NCI-H460 (cell line): ENCODE measurements at places on chromosomes 3 and 15.

DNA sequence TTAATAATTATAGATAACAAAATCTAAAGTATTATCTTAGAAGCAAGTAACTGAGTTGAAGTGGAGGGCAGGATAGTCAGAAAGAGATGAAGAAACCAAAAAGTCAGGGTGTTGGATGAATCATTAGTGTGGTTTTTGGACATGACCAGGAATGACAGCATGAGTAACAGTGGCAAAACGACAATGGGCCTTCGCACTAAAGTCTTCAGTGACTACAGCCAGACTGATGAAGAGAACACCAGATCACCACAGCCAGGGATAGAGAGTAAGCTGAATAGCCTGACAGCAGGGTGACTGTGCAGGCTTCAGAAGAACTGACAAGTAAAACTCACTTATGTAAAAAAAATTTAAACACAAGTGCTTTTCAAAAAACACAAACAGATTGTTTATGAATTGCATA, 96.0 kb upstream of the MELTF start:
- no peak for DNase-seq

DNA sequence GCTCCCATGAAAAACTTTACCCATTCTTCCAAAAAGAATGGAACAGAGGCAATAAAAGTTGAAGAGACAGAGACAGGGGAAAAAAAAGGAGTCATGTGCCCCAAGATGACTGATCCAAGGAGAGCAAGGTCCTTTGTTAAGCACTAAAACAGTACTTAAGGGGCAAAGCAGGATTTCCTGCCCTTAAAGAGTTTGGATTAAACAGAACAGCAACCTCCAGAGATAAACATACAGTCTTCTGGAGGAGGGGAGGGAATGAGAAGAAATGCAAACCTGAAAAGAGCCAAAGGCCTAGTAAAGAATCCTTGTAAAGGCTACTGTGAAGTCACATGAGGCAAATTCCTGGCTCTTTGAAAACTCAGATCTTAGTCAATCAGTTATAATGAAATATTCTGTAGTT, 38.2 kb downstream of the SHQ1 start:
- no peak for DNase-seq

DNA sequence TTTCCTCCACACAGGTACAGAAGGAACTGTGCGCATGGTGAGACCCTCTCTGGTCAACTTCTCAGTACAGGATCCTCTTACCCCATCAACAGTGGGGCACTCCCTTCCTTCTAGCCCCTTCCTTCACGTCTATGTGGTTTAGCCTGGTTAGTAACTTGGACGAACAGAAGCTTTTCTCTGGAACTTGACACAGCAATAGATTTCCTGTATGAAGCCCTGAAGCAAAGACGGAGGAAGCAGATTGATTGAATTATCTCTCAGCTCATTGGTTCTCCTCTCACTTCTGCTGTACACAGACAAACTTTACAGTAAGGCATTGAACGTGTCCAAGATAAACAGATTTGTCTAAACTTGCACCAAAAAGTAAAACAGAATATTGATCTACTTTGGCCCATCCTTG, at the start of gene CD200R1:
CD200R1 (minus strand) TSS at position 210 of the 400 bp plus-strand sequence. CDS start 246 bp downstream, outside the sequence.
- no peak for DNase-seq

- no peak for DNase-seq
These were observed 60.7 kb downstream of the EXOG start for GRCh38 chr3:38556640-38557358.

DNA sequence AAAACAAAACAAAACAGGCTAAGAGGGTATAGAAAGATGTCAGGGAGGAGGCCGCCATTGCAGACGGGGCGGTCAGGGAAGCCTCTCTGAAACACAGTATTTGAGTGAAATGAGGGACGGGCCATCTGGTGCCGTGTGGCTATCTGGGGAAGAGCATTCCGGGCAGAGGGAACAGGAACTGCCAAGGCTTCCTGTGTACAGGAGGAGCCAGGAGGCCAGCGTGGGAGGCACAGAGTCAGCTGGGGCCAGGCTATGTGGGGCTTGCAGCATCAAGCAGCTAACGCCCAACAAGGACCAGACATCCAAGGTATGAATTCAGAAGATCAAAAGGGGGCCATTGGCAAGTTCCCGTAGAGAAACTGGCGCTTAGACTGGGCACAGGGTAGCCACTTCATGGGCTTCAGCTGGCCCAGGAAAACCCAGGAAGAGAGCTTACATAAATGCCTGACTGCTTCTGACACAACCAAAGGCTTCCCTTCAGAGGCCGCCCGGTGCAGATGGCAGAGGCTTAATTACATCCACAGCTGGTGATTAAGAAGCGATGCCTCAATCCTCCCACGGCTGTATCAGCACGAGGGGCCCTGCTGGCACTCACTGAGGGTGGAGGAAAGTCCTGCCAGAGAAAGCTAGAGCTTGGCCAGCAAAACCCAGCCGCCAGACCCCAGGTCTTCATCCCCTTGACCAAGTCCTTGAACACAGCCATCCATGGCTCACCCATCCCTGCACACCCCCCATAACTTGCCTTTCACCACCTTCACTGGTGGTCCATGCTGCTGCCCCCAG, 144.9 kb downstream of the MEGF11 start:
- no peak for DNase-seq

DNA sequence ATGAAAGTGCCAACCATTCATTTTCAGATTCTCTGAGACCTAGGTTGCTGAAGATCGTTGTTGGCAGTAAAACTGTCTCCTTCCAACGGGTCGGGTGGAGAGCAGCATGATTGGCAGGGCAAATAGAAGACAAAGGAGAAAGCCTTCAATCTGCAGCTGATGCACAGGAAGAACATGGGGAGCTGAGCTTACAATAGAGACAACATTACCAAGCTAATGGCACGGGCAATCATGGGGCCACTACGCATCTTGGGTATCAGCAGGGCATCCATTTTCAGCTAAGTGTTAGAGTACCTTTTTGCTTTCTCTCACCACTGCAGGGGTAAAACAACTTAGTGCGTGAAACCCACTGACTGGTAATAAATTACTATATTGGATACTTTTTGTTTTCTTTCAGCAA, 114.8 kb downstream of the WDR72 start:
- DNase-seq = no peak

GRCh38 chr3:104436506-104436905, 930.2 kb upstream of the ALCAM start:
- DNase-seq = no peak

GRCh38 chr3:5197470-5198312, 10.2 kb downstream of the EDEM1 start:
- DNase-seq = peak; percentile 40

- no peak for DNase-seq
These were observed 16.9 kb upstream of the LRRC31 start for GRCh38 chr3:169886671-169887070.
